ENCODE measurements at places on chromosomes 13 and 19.

GRCh38 chr19:30087381-30088138 lies 145.5 kb downstream of the URI1 start:
- DNase-seq: no peak

- DNase-seq: no peak
Observed at GRCh38 chr13:100667894-100668293, 6.7 kb downstream of the TMTC4 start.

DNA sequence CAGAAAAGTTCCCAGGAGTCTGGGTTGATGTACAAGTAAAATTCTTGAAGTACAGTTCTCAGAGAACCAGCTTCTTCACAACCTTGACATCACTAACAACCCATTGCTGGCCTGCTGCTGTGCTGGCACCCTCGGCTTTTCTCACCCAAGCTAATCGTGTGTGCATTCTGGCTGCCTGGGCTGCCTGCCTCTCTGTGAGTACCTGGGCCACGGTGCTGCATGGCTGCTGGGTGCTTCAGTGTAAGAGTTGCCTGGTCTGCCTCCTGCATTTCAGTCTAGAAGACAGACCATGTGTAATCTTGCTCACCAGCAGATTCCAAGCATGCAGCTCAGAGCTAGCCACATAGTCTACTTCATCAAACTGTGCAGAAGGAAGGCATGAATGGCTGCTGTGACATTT lies 50.5 kb upstream of the MEDAG start:
- DNase-seq: no peak

GRCh38 chr13:112653071-112653470 lies 36.8 kb upstream of the ATP11A start:
- no peak for DNase-seq

All from DMS153 (cell line).